ENCODE measurements at places on chromosomes 1 and 21.

DNA sequence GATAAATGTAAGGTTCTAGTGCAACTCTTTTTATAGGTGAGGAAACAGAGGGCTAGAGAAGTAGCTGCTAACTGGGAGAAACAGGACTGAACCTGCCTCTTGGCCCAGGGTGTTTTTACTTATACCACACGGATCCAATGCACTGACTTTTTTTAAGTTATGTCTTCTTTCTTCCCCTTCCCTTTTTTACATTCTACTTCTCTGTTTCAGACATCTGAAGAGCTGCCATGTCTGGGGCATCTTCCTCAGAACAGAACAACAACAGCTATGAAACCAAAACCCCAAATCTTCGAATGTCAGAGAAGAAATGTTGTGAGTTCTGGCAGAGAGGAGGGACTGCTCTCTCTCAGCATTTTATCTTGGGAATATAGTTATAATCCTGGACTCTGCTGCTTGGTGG lies 1.4 kb downstream of the PFKFB2 start:
- DNase-seq, result no peak

DNA sequence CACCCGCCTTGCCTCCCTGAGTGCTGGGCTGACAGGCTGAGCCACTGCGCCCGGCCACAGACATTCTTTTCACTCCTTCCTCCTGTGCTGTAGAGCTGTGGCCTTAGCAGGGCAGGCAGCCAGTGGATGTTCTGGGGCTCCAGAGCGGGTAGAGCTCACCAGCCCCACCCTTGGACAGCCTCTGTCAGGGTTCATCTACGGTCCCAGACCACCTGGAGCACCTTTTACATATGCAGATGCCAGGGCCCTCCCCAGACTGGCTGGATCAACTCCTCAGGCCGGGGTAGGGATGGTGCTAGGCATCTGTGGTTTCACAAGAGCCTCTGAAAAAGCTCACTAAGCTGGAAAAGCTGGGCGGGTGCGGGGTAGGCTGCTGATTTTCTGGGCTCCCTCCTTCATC lies 4.6 kb downstream of the ATP13A2 start:
- no peak for DNase-seq

GRCh38 chr1:44275991-44276405 lies 62.7 kb downstream of the DMAP1 start:
- DNase-seq, result no peak

- no peak for DNase-seq
Observed at GRCh38 chr1:93679546-93679945, 2.1 kb downstream of the BCAR3 start.

DNA sequence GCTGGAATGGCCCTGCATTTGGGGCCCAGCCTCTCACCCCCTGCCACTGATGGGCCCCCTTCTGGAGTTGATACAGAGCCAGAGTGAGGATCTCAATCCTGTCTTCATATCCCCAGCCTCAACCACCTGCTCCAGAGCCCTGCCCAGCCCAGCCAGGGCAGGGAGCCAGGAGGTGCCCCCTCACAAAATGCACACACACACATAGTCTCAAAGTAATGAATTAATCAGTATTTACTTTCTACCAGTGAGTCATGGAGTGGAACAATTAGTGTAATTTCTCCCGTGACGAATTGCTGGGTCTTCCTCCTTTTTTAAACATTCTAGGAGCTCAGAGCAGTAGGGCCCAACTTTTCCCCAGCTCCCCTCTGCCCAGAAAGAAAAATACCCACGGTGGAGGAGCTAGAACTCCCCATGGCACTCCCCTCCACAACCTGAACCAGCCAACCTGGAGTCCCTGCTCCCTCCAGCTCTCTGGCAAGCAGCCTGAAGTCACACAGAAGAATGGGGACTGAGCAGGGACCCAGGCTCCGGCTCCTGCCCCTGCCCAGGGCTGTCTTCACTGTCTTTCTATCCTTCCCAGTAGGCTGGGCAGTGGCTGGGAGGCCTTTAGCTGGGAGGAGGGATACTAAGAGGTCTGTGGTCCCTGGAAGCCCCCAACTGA lies 29.3 kb downstream of the SDC3 start:
- no peak for DNase-seq

DNA sequence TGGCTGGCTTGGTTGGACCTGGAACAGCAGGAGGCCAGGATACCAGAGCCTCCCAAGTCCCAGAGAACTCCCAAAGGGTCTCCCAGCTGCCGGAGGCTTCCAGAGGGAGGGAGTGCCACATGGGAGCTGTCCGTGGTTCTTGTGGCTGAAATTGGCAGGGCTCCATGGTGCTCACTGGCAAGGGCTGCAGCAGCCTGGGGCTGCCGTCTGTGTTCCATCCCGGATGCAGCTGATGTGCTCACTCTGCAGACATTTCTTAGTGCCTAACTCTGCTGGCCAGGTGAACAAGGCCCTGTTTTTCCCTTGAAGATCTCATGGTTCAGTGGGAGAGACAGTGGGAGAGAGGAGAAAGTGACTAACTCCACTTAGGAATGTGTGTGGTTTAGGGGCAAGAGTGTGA lies 261.1 kb downstream of the CAMTA1 start:
- DNase-seq, result peak; percentile 33

- no peak for DNase-seq
Observed at GRCh38 chr1:21904454-21904703, 32.7 kb downstream of the HSPG2 start.

DNA sequence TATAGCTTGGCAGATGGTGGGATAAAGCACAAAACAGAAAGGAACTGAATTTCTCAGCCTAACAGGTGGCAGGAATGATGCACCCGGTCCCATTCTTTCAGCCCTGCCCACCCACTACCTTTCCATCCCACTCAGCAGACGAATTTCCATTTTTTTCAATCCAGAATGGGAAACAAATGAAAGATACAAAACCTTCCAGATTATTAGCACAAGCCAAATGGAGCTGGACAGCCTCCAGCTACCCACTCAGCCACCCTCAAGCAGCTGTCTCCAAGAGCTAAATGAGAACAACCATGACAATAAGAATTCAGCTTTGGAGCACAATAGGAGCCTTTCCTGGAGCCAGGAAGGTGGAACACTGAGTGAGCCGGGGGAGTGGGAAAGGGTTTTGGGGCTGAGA lies 96.3 kb upstream of the ST6GALNAC5 start:
- no peak for DNase-seq

GRCh38 chr1:228101614-228101993 lies 1.5 kb downstream of the C1orf35 start:
- DNase-seq, result no peak

Measured in ovary (tissue), 10 donors.